Posterior vena cava (tissue), 2 donors: ENCODE measurements at places on chromosomes 5 and 9. TPM values are rescaled to one million over a fixed set of nuclear protein-coding genes. Genes with fewer than 3 reads are reported as not detected.

DNA sequence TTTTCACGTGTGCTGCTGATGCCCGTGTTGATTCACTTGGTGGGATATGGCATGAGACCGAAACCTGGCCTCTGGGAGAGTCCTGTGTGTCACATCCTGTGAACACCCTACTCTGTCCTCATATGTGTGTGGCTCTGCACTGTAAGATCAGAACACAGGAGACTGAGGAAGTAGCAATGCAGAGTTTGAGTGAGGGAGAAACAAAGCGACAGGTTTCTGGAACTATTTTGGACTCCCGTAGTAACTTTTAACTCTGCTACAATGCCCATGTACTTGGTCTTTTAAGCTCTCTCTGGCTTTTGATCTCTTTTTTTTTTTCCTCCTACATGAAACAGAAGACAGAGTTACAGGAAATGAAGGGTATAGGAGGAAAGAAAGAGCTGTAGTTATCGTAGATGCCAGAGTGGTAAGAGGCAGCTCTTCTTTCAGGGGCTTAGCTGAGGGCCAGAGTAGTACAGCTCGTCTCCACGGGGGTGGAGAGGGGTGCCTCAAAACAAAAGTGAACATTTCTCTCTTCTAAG lies 26.6 kb downstream of the GRAMD2B start:
- DNase-seq = no peak

DNA sequence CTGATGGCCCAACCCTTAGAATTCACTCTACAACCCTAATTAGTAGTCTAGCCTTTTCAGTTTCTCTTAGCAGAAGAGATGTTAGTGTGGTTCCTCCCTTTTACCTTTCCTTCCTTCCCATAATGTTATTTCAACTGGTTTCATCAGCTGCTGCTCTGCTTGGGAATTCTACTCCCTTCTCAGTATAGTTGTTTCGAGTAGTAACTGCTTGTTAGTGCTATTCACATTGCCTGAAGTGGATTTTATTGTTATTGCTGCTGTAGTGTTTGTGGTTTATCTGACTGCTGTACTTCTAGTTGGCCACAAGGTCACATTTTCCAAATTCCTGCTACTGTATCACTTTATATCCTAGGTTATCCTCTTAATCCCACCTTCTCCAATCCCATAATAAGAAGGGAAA lies 29.7 kb downstream of the SMIM15 start:
- DNase-seq = no peak

DNA sequence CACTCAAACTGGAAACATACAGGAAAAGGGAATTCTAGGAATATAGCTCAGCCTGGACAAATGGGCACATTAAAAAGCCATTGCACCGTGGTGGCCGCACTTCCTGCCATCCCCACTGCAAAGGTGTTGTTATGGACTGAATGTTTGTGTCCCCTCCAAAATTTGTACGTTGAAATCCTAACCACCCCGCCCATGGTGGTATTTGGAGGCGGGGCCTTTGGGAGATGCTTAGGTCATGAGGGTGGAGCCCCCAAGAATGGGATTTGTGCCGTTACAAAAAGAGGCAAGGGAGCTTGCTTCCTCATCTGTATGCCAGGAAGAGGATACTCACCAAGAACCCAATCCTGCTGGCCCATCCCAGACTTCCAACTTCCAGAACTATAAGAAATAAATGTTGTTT lies 1.1 kb upstream of the CMBL start:
- peak; percentile 22 for DNase-seq

Gene ZBTB34
- 7.3 TPM for total RNA-seq

Gene ADAMTS16
- 0.74 TPM for total RNA-seq

Gene TNFSF15
- total RNA-seq = 0.52 TPM

Gene ADAM19
- total RNA-seq = 37.0 TPM
